ENCODE measurements at places on chromosomes 2 and 18. TPM values are rescaled to one million over a fixed set of nuclear protein-coding genes. Genes with fewer than 3 reads are reported as not detected.

DNA sequence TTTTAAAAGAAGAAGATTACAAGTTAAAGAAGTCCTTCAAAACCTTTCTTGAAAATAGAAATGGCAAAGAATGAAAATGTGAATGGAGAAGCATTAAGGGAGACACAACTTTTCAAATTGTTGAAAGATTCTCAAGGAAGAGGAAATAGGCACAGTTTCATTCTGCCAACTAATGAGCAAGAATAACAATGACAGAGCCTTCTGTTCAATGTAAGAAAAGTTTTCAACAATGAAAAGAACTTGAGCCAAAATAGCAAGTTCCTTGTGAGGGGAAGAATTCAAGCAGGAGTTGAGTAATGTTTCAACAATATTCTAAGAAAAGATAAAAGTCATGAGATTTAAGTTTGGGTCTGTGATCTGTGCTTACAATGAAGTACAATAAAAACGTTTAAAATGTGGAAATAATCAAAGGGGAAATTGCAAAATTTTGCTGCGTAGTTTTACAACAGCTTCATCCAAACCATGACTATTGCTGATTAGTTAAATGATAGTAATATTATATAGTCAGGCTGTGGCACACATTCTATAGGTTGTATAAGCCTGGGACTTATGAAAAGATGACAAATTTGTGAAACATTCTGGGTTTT is 122.6 kb downstream of the METTL4 start:
- no peak for DNase-seq

- no peak for DNase-seq
These were observed 18.3 kb downstream of the CLHC1 start for GRCh38 chr2:55213822-55214221.

GRCh38 chr2:42809819-42810120 is 17.4 kb upstream of the HAAO start:
- DNase-seq = peak; percentile 86

GRCh38 chr2:134715932-134716643 is 2.7 kb downstream of the TMEM163 start:
- no peak for DNase-seq

DNA sequence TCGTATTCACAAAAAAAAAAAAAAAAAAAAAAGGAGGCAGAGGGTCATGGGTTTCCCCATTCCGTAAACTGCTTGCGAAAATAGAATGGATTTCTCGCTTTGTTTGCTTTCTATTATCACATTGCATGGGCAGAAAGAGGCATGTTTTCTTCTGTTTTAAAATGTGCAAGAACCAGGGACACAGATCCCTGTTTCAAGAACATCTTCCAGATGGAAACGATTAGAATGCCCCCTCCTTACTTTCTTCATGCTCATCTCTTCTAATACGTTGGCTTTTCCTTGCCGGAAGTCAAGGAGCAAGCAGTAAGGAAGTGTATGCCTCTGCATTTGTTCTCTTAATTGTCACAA is 51.0 kb upstream of the ZNF516 start:
- DNase-seq = no peak

- no peak for DNase-seq
These were observed 1269.2 kb downstream of the LRP1B start for GRCh38 chr2:140861666-140862065.

GRCh38 chr2:215619989-215620388 is 184.1 kb upstream of the FN1 start:
- peak; percentile 87 for DNase-seq

DNA sequence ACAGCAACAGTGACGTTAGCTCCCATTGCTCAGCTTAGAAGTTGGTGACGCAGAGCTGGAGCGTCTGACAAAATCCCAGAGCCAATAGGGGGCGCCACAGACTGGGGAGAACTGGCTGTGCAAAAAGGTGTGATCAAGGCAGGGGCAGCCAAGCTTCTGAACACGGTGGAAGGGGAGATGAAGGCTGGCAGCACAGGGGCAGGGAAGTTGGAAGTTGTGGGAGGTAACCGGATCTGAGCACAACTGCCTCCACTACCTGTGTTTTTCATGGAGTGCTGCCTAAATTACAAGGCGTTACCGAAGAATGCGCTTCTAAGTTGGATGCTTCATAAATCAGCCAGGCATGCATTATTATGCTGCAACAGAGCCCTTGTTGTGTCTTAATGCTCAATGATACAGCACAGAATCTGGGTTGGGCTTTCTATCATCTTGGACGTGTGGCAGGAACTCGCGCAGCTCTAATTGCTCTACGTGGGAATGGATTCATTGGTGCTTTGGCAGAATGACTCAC is 370.0 kb downstream of the SLC4A3 start:
- DNase-seq = peak; percentile 54

- no peak for DNase-seq
These were observed 26.8 kb downstream of the ADRA2B start for GRCh38 chr2:96089356-96090195.

- DNase-seq = no peak
These were observed 144.0 kb upstream of the IL1R2 start for GRCh38 chr2:101847661-101848339.

- no peak for DNase-seq
These were observed 81.2 kb downstream of the NEDD4L start for GRCh38 chr18:58125183-58125582.

GRCh38 chr2:224973112-224974016 is 68.9 kb downstream of the DOCK10 start:
- DNase-seq = peak; percentile 62

DNA sequence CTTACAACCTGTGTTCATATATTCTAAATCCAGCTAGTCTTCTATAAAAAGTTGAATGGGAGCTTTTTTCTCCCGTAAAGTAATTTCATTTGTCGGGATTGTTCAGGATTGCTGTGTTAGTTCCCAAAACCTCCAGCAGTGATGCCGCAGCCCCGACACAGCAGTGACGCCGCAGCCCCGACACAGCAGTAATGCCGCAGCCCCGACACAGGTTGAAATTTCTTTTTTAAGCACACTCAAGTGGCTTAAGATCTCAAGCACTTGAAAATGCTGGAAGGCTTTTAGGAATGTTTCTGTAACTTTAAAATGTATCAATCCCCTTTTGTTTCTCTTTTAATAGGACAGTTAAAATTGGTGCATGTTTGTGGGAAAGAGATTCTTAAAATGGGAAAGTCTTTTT is 145.4 kb downstream of the DCDC2C start:
- no peak for DNase-seq

Gene C2orf66
- not detected for total RNA-seq

Gene ERFE
- total RNA-seq = 0.10 TPM

Gene AQP12A
- not detected for total RNA-seq

Gene PRLH
- not detected for total RNA-seq

Gene MYL1
- total RNA-seq = not detected

Gene EVX2
- not detected for total RNA-seq

Gene SPDYA
- total RNA-seq = 0.20 TPM

Gene TUBB8B
- total RNA-seq = not detected

Gene KLHL29
- 0.84 TPM for total RNA-seq

Gene ANKRD36
- 18.0 TPM for total RNA-seq

Gene DTNA
- total RNA-seq = 1.6 TPM

Gene SLC14A1
- total RNA-seq = 43.4 TPM
